ENCODE measurements at places on chromosomes 2 and 18.

DNA sequence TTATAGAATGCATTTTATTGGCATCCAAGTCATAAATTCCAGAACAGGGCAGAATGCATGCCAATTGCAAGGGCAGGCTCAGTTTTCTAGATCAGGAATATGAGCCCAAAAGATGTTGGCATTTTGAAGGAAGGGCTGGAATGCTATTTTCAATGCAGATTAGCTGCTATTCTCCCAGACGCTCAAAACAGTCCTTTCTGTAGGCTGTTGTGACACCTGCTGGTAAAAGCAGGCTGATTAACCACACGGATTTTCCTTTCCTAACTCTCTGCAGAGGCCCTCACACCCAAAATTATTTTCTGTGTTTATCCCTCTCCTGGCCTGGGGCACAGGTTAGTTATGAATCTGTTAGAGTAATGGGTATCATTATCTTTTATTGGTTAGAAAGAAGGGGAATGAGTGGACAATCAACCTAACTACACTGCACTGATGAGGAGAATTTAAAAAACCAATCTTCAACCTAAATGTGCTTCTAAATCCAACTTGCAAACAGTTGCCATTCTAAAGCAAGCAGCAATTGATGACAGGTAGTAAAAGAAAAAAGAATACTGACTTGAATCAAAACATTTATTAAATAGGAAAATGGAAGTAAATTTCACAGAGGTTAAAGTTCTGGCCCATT lies 94.0 kb downstream of the PLA2R1 start:
- DNase-seq = peak; percentile 78

- DNase-seq = no peak
These were observed 75.6 kb upstream of the CPO start for GRCh38 chr2:206863716-206864115.

DNA sequence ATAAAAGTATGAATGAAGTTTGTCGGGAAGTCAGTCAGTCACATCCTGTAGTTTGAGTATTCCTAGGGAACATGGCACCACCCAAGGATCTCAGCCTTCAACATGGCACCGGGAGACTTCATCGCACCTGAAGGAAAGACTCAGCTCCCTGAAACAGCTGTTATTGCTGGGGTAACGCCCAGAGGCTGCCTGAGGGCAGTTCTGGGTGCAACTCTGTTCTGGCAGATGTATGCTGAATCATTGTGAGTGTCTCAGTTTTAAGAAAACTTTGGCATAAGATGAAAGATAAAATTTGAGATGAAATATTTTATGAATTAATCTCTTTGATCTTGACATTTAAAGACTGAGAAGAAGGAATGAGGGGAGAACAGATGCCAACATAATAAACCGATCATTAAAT lies 49.9 kb upstream of the SERPINB2 start:
- no peak for DNase-seq

DNA sequence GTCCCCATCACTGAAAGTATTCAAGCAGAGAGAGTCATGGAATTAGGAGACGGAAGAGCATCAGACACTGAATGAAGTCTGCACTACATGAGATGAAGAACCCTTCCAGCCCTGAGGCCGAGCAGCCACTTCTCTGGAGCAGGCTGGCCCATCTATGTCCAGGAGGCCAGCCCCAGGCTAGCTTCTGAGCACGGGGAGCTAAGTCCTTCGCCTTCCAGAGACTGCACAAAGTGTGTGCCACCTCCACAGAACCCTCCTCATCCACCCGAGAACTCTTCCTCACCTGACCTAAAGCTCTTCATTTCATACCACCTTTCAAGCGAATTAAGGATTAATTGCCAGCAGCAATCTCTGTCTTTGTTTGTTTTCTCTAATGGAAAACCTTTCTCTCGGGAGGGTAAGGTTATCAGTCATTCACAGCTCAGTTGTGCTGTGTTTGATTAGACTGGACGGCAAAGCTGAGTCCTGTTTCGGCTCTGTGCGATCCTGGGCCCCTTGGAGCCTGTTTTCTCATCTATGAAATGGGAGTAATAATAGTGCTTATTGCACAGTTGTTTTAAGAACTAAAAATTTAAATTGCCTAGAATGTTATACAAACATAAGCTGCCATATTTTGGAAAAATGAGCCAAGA lies 38.0 kb downstream of the SCTR start:
- DNase-seq = no peak

DNA sequence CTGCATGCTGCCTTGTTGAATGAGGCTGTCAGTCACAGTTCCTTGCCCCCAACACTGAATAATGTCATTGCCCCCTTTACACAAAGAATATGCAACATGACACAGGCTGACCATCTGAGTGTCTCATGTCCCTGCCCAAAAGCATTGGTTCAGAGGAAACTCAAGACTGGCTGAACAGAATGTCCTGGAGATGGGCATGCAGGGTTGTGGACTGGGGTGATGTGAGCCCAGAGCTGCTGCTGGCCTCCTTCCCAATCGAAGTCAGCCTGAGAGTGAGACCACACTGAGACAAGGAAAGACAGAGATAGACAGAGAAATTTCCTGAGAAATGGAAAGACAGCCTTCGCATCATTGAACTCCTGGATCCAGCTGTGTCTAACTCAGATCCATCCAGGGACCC lies 110.1 kb downstream of the PID1 start:
- DNase-seq = no peak

DNA sequence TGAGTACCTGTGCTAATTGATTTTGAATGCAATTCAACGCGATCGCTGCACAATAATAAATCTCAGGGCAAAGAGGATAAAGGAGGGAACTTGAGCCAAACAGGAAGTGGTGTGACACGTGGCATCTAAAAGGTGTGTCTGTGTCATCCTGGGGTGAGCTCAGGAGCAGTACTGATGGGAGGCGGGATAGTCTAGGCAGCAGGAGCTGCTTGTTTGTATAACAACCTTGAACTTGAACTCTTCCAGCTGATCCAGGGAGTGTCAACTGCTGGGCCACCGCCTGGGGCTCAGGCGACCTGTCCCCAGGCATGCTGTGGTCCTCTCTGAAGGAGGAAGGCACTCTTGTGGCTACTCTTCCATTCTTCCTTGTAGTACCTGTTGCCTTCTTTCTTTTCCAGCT lies 61.2 kb downstream of the BOD1L2 start:
- DNase-seq = no peak

DNA sequence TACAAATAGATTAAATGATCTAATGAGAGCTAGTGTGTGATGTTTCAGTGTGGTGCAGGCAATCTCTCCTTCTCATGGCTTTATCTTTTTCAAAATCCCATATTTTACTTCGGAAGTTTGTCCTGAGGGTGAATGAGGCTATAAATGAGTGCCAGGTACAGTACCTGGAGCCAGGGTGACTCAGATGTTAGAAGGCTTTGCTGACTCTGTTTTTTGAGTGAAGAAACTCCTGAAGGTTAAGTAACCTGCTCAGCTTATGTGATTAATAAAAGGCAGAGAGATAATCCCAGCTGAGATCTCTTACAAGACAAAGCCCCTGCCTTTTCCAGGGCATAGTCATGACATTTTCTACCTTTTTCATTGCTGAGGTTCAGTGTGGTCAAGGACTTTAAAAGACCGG lies 52.6 kb downstream of the MGAT5 start:
- no peak for DNase-seq

DNA sequence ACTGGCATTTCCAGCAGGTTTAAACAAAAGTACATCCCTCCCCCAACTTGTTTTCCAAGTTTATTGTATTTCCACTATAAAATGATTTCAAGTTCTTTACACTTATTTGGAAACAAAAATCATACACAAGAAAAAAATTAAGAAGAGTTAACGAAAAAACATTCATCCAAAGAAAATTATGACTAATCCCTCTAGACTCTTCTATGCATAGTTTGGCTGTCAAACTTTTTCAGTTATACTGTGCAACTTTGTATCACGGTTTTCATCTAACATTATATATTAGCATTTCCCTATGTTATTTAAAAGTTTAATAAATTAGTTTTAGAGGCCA lies 627 bp downstream of the WDCP start:
- no peak for DNase-seq

DNA sequence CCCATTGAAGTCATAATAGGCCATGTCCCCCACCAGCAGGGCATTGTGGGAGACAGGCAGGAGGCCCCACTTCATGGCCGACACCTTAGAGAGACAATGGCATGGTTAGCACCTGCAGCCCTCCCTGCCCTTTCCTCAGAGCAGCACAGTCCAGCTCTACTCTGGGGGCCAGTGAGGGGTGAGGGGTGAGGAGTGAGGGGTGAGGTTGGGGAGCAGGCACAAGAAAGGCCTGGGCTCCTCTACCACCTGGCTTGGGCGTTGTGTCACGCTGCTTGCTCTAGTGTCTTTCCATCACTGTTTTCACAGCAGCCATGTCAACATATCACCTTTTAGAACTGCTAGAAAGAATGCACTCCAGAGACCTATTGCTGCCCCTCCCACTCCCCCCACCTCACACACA lies 77.2 kb downstream of the ADD2 start:
- no peak for DNase-seq

- DNase-seq = no peak
These were observed 362.4 kb downstream of the KCNJ3 start for GRCh38 chr2:155060896-155061295.

DNA sequence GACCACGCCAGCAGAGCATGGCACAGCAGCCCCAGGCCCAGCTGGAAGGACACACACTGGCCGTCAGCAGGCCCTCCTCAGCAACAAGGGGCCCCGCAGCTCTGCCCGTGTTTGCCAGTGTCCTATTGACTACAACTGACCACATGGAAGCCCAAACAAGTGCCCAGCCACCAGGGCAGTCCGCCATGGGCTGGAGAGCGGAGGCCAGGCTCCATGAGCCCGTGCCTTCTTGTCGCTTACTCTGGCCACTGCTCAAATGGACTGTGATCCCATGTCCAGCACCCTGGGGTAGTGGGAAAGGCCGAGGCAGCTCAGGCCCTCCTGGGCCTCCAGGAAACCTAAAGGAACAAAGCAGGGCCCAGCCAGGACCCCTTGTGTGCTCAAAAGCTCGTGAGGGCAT lies 53.9 kb upstream of the TAF1B start:
- DNase-seq = no peak

GRCh38 chr18:681985-682384 lies 24.5 kb downstream of the TYMS start:
- DNase-seq = no peak

DNA sequence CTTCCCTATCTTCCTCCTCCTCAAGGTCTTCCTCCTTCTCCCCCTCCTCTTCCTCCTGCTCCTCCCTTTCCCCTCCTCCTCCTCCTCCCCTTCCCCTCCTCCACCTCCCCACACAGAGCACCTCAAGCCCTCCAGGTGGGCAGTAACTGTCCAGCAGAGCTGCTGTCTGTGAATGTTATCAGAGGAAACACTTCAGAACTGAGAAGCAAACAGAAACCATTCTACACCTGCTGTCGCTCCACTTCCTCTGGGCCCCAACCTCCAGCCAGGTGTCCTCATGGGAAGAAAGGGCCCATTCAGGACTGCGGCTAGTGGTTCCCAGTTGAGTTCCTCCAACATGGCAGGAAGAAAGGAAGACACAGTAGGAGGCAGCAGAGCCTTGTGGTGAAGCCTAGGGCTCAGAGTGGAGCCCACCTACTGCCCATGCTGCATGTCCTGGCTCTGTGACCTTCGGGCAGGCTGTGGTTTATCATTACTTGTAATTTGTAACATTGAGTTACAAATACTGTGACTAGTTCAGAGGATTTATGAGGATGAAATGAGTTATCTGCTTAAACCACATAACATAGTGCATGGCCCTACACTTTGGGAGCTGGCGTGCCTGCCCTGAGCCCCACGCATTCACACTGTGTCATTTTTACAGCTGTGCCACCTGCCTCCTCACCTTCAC lies 165.9 kb upstream of the ID2 start:
- DNase-seq = peak; percentile 65

DNA sequence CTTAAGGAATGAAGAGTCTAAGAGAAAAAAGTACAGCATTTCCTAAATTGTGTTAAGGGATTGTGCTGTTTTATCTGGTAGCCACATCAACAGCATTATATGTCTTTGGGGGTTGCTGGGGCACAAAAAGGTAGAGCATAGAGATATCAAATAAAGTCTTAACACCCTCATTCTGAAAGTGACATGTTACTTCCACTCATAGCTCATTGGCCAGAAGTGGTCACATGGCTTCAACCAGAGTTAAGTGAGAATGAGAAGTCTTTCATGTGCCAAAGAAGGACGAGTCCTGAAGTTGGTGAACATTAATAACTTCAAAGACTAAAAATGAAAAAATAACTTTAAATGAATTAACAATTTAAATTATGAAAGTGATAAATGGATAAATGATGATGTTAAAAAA lies 175.7 kb upstream of the ZEB2 start:
- DNase-seq = no peak

DNA sequence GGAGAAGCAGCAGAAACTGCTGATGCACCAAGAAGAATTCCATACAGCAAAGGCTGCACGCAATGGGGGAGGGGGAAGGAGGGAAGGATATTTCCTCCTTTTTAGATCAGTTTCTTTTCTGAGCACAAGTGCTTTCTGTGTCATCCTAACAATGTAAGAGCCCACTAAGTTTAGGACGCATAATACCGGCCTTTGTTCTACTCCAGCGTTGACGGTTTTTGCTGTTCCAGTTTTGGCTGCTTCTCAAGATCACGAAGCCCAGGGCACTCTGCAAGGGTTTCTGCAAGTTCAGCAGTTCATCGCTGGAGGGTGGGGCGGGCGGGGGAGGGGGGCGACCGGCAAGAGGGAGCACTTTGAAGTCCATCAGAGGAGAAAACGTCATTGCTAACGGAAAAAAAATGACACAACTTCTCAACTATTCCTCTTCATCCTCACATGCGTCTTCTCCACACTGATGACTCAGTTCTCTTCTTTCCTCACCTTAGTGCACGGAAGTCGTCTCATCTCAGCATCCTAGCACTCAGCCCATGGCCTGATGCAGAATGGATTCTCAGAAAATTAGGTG lies 8.7 kb downstream of the FAM178B start:
- no peak for DNase-seq

GRCh38 chr2:9108210-9108967 lies 98.2 kb upstream of the ASAP2 start:
- DNase-seq = no peak

DNA sequence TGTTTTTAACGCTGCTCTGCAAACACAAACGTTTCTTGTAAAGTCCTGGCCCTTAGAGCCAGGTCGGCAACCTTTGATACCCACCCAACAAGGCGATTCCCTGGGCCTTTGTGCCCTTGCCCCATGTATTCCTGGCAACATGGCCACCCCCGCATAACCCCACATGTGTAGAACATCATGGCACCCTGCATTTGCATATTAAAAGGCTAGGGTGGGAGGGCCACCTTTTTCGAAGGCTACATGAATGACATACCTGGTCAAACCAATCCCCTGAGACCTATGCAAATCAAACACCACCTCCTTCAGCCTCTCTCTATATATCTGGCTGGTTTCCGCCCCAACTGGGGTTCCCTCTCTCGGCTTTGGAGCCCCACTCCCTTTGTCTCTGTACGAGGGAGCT lies 105.2 kb downstream of the MYO5B start:
- DNase-seq = no peak

All from Kasumi-1 (cell line).